ENCODE measurements at places on chromosomes 5 and 9.
A peak's percentile ranks its signal among the peaks of the same experiment; 100 is the strongest.

DNA sequence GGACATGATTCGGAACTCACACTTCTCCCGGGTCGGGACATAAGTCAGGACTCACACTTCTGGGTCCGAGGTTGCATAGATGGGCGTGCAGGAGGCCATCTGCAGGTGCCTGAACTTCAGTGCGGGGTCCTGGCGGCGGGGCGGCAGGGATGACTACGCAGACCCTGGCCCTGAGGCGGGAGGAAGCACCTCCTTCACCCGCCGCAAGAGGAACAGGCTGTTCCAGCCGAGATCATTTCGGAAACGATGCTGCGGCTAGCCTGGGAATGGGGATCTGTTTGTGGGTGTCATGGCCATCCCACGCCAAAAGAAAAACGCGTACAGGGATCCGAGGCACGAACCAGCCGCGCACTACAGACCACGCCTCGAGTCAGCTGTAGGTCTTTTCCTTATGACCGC lies 196.6 kb downstream of the TTLL11 start:
- no peak for DNase-seq

DNA sequence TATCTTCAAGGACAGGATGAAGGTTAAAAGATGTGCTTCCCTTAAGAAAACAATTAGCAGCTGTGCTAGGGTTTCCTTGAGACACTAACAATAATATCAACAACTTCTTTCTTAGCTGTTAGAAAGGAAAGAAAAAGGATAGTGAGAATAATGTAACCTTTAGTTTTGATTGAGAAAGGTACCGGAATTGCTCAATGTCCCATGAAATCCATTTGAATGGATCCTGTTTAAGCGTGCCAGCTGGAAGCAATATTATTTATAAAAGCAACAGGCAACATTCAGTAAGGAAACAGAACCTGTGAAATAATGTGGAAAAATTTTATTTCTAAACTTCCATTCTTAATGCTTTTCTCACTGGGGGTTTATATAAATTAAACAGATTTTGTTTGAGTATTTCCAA lies 120.9 kb downstream of the CCDC192 start:
- DNase-seq = no peak

- no peak for DNase-seq
Observed at GRCh38 chr5:172901012-172901780, 58.0 kb upstream of the RPL26L1 start.

GRCh38 chr5:119515192-119515591 lies 62.9 kb downstream of the HSD17B4 start:
- DNase-seq = no peak

GRCh38 chr5:39422728-39423285 lies 2.0 kb downstream of the DAB2 start:
- DNase-seq = no peak

DNA sequence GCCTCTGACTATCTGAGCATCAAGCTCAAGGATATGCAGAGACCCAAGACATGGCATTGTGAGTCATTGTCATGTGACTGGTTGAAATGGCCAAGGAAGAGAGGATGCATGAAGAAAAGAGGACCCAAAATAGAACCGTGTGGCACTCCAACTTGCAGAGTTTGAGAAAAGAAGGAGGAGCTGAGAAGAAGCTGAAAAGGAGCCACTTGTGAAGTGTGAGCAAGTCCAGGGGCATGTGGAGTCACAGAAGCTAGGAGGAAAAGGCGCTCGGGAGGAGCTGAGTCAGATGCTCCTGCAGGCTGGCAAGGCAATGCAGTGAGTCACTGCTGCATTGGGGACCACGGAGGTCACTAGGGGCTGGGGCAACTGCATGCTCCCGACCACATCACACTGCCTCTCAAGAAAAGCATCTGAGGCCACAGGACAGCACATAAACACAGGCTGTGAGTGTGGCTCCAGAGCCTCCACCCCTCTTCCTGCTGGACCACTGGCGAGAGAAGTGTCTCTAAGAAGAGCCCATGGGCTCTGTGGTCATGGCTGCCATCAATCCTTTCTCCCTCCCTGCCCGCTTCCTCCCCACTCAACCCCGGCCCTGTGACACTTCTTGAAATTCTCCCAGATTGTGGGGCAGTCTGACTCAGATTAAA lies 197.6 kb downstream of the DRD1 start:
- DNase-seq = no peak

- DNase-seq = no peak
Observed at GRCh38 chr9:134690946-134691694, 49.5 kb downstream of the COL5A1 start.

DNA sequence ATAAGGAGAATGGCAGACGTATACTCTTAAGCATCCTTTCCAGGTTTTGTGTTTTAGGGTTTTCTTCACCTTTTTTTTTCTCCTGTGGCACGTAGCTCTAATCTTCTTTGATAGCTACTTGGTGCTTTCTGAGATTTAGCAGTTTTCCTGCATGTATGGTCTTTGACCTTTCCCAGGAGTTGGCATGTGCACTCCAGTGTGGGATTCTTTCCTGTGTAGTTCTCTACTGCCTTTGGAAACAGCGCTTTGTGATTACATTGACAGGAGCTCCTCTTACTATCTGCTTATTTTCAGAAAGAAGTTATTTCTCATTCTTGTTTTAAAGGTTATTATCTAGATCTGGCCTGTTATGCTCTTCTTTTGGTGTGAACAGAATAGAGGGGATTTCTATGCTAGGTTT lies 65.5 kb downstream of the UNC13B start:
- no peak for DNase-seq

DNA sequence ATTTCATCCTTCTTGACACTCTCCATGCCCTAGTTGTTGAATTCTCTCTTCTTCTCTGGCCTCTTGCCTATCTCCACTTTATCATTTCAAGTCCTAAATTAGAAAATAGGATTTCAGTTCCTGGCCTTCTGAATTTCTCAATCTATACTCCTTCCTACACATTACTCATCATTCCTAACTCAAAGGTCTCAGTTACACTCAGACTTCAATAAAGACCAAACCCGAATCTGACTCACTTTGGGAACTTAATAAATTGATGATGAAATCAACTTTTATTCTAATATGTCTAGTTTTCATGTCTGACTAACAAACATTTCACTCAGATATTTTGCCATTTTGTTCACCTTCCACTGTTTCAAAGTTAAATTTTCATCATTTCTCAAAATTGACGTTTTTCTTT lies 113.6 kb upstream of the TSLP start:
- DNase-seq = no peak

DNA sequence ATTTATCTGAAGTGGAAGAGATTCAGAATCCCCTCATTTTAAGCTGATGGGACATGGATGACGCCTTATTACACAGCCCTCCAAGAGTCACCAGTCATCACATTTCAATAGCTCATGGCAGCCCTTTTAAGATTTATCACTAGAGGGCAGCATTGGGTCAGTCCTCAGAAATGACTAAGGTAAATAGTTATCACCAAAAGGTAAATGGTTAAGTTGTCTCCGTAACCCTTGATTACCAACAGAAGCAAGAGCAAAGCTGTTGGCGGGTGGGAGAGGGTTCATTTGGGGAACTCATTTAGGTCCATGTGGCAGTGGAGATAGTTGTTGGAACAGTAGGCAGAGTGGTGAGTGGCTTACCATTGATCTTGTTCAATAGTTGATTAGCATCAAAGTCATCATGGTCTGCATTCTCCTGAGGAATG lies 12.0 kb upstream of the C9 start:
- peak; percentile 41 for DNase-seq

Measured in right renal pelvis (tissue), 4 donors.